SHP77 (cell line): ENCODE measurements at places on chromosomes 6 and 20.

DNA sequence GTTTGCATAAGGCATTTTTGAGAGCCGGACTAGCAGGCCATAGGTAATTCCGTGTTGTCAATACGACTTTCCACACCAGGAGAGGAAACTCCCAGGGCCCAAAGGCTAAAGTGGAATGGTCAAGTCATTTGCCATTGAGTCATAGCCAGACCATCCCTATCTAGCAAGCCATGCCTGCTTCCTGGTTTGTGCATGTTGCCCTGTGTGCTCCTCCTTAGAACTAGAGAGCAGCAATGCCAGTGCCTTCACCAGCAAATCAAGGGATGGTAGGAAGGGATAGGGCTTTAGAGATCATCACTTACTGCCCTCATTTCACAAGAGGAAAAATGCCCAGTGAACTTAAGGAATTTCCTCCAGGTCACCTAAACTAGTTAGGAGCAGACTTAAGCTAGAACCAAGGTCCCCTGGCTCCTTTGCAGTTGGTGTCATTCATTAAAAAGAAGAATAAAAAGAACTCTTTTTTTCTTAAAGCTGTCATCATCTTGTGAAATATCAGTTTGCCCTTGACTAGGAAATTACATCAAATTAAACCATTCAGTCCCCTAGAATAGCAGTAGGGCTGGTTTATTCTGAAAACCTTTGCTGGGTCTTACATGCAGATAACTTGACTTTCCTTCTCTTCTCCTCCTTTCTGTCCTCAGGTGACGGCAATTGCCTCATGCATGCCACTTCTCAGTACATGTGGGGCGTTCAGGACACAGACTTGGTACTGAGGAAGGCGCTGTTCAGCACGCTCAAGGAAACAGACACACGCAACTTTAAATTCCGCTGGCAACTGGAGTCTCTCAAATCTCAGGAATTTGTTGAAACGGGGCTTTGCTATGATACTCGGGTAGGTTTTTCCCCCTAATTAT, 7.4 kb downstream of the TNFAIP3 start:
- DNase-seq: no peak

DNA sequence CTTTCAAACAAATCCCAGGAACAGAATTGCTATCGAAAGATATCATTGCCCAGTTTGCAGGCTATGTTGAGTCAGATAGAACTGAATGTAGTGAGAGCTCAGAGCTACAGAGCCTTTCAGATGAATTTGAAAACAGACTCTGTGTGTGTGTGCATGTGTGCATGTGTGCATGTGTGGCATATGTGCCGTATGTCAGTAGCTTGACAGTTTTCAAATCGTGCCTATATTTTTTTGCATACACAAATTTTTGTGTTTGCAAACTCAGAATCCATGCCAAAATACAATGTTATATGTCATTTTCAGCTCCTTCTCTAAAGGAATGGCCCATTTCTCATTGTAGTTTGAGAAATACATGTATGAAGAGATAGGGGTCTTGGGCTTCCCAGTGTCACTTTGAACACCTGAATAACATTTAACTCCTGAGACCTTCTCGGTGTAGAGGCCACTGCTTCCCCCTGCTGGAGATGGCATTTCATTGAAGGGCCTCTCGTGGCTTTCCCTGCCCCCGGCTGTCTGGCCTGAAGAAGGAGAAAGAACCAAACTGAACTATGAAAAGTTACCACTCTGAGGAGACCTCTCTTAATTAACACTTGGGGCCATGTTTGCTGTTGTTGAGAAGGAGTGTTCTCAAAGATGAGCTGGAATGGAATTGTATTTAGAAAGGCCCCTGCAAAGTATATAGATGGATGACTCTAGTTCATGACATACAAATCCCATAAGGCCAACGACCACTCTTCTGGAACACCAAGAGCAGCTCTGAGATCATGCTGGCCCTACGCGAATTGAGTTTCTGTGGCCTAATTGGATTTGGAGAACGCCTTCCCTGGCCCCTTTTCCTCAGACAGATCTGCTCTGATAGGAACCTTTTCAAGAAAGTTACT, 58.7 kb downstream of the VAPB start:
- DNase-seq: peak; percentile 28

DNA sequence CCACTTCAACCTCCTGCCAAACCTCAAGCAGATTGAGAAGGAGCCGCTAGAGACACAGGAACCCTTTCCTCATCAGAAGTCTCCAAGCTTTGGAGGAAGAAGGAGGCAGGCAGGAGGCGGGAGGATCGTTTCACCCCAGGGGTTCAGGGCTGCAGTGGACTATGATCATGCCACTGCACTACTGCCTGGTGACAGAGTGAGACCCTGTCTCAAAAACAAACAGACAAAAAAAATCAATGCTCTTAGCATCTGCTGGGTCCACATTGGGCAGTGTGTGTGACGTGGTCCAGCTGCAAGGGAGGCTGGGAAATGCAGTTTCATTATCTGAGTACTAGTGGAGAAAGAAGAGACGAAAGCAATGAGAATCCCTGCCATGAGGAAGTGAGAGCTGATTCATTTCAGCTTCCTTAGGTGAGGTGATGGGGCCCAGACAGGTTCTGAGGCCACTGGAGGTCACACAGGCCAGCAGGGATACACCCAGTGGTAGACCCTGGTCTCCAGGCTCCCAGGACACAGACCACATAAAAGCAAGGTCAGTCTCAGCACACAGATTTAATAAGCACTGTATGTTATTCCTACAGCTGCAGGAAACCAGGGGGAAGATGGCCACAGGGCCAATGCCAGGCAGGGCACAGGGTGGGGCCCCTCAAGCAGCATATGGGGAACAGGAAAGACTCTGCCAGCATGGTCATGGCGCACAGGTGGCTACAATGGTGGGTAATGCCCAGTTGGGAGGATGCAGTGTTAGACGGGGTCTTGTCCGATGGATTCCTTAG, 4.3 kb downstream of the GFRA4 start:
- DNase-seq: peak; percentile 10

- no peak for DNase-seq
Measured at GRCh38 chr20:6120491-6120988, 2.3 kb downstream of the FERMT1 start.

- DNase-seq: no peak
Measured at GRCh38 chr20:55283889-55284288, 721.4 kb downstream of the CBLN4 start.

- DNase-seq: no peak
Measured at GRCh38 chr6:31740397-31741223, 805 bp downstream of the MSH5 start.

- DNase-seq: no peak
Measured at GRCh38 chr20:33042430-33042829, 11.0 kb downstream of the BPIFB6 start.

DNA sequence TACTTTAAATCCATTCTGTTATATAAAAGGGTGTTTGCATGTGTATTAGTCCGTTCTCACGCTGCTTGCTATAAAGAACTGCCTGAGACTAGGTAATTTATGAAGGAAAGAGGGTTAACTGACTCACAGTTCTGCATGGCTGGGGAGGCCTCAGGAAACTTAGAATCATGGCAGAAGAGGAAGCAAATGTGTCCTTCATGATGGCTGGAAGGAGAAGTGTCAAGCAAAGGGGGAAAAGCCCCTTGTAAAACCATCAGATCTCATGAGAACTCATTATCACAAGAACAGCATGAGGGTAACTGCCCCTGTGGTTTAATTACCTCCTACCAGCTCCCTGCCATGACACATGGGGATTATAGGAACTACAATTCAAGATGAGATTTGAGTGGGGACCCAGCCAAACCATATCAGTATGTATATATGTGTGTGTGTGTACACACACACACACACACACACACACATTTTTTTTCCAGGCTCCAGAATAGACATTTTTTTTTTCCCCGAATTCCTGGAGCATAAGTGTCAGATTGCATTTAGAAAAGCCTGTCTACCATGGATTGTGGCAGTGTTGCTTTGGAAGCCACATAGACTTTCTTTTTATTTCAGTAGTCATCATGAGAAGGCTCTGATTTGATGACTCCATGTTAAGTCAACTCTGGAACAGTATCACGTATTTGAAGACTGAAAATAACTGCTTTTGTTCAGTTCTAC, 31.5 kb downstream of the KDM1B start:
- no peak for DNase-seq

DNA sequence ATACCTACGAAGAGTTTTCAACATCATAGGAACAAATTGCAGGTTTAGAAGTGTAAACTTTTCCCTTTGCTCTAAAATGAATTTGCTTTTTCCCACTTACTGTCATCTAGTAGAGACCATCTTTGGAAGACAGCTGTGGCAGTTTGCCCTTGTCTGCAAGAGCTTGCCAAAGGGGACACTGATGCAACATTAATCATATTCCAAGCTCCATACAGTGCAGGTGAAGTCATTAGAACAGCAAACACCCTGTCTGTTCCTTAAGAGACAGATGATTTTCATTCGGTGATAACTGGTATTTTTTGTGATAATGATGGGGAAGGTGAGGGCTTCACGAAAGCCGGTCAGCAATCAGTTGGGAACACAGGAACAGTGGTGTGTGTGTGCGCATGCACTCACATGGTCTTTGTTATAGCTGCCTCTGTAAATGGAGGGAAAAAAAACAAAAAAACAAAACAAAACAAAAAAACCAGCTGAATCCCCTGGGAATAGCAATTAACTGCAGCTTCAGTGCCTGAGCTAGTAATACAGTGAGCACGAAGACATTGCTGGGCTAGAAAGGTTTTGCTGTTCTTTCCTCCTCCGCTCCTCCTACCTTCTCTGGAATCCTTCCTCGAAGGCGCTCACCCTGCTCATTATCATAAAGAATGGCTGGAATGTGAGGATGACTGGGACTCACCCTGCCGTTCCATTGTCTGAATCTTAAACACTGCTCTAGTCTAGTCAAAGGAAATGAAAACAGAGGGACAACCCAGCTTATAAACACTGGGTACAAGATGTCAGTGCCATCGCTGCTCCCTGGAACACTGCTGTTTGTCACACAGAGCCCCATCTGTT, 35.2 kb upstream of the KIF13A start:
- DNase-seq: no peak

GRCh38 chr6:70717038-70717801, 49.5 kb downstream of the SMAP1 start:
- DNase-seq: no peak

DNA sequence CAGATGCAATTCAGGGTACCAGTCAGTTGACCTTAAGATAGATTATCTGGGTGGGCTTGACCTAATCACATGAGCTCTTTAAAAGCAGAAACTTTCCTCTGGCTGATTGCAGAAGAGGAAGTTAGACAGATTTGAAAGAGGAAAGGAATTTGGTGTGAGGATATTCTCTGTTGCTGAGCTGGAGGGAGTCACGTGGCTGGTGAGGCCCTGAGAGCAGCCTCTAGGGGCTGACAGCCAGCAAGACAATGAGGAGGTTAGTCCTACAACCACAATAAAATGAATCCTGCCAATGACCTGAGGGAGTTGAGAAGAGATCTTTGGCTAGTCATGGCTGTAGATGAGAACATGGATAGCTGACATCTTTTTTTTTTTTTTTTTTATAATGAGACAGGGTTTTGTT, 87.0 kb upstream of the B3GAT2 start:
- no peak for DNase-seq

- no peak for DNase-seq
Measured at GRCh38 chr20:15618912-15619311, 954.3 kb downstream of the KIF16B start.

DNA sequence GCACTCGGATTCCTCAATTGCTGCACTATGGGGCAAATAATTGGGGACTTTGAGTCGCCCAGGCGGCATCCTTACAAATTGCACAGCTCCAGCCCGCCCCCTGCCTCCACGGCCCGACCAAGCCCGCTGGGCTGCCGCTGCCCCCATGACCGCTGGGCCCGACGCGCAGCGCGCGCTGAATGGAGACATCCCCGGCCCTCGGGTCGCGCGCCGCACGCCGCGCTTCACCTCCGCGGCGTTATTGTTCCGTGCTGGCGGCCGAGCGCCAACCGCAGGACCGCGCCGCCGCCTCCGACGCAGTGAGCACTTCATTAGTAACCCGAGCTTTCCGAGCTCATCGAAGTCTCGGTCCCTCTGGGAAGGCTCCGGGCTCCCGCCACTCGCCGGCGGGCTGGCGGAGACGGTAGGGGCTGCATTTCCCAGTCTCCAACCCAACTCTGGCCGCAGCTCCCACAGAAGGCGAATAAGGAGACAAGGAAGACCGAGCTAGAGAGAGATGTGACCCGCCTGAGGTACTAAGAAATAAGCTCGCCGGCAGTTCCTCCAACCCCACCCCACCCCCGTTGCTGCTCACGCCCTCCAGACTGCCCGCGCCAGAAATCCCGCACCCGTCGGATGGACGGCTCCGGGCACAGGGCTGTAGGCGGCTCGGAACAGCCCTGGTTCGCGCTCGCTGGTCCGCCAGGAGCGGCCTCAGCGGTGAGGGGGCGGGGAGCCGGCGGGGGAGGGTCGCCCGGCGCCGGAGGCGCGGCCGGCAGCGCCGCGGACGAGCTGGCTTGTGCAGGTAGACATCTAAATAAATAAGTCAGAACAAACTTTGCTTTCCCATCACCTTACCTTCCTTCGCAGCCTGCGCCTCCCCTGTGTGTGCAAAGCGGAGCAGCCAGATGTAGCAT, 703 bp downstream of the EPHA7 start:
- DNase-seq: peak; percentile 46

- no peak for DNase-seq
Measured at GRCh38 chr20:56014998-56015397, 9.7 kb upstream of the CBLN4 start.

GRCh38 chr6:70033781-70034180, 167.4 kb downstream of the COL19A1 start:
- DNase-seq: no peak

DNA sequence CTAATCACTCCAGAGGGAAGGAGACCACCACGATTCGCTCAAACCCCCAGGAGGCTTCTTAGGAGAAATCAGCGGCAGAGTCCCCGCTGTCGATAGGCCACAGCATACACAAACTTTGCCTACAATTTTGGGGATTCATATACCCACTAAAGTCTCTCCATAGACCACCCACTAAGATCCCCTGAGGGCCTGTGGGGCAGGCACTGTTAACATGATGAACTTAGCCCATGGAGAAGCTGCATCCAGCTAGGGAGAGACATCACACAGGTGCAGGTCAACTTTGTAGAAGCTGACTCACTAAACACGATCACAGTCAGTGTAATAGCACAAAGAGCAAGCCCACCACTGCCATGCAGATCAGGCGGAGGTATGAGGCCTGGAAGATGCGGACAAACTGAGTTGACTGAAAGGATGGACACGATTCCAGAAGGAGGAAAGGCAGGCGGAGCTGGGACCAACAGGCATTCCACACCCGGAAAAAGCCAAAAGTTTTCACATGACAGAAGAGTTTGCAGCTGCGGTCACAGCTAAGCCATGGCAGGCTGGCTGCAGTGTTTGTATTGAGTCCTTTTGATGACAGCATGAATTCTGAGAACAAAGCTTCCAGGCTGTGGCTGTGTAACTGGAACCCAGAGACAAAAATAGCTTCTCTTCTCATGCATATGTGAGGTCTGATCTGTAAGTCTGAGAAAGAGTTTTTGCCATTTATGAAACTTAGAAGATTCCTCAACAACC, 75.7 kb upstream of the QKI start:
- peak; percentile 69 for DNase-seq

DNA sequence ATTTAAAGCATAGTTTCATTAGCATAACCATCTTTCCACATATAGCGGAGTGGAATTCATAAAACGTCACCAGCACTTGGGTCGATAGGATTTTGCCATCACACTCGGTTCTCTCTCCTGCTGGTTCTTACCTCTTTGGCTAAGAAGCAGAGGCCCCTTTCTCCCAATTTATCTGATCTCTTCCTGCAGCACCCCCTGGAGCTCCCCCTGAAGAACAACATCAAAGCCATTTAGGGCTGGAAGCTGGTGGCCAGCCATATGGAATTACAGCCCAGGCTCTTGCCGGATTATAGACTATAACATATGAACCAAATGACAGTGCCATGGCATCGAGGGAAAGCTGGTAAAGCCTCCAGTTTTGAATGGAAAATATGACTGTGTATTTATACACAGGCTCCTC, 6.4 kb upstream of the KIF6 start:
- DNase-seq: no peak
